ENCODE measurements at places on chromosomes 3 and 15.

DNA sequence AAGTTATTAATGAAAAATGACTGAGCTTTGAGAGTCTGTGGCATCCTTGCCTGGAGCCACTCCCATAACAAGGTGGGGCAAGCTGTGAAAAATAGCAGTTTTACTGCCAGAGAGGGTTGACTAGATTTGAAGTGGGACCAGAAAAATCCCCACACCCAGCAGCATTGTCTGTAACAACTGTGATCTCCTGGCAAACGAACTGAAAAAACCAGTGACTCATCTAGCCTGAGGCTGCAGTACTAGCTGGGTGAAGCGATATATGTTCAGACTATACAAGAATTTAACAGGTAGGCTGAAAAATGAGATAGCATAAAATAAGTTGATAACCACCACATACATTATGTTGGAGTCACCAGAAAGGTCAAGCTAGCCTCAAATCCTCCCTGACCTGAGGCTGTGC is 64.0 kb downstream of the DPH6 start:
- no peak for DNase-seq

DNA sequence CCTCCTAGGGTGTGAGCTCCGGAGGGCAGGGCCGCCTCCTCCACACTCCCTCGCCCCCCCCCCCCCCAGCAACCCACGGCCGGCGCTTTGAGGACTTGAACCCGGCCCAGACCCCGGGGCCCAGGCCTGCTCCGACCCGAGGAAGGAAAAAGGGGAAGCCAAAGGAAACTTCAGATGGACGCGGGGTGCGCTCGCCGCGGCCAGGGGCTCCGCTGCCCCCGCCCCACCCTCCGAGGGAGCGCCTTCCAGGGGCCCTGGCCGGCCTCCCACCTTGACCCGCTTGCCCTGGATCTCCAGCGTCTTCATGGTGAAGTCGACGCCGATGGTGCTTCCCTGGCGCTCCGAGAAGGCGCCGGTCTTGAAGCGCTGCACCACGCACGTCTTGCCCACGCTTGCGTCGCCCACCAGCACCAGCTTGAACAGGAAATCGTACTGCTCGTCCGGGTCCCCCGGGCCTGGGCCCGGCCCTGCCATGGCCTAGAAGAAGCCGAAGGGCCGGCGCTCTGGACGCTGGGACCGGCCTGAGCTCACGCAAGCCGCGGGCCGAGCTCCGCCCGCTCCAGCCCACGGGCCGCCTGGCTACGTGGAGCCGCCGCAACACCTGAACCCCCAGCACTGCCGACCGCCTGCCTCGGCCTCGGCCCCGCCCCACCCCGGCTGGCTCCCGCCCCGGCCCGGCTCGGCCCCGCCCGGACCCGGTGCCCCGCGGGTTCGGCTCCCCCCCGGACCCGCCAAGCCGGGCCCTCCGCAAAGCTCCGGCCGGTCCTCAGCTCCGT is 400 bp downstream of the RAB43 start:
- peak; percentile 15 for DNase-seq

DNA sequence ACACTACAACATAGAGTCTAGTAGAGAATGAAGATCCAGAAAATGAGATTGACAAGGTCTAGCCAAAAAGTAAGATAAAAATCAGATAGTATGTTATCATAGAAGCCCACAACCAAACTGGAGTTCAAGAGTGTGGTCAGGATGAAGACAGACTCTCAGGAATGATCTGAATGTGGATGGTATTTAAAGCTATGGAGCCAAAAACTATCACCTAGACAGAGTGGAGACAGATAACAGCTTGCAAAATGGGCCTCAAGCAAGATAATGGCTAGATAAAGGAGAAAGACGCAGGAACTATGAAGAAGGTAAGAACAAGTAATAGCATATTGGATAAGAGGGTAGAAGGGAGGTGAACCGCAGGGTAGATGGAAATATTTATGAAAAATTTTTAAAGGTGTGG is 35.4 kb downstream of the ZMAT3 start:
- DNase-seq = no peak

- DNase-seq = peak; percentile 27
Measured at GRCh38 chr15:88635318-88635717, 3.5 kb upstream of the ISG20 start.

GRCh38 chr3:44420676-44421075 is 56.8 kb downstream of the ZNF445 start:
- DNase-seq = no peak

DNA sequence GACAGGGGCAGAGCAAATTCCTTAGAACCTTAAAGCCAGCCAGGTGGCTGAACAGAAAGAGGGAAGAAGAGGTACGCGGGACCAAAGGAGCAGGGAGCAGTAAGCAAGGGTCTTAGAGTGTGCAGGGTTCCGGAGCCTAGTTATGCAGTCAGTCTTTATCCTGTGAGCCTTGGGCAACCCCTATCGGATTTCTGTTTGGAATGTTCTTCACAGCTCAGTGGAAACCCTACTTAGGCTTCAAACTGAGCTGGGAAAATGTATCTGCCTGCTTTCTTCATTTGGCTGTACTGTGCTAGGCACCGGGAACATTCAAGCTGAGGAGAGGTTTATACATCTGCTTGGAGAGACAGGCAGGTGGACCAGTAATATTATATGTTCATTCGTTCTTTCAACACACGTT is 37.1 kb downstream of the PSMD6 start:
- DNase-seq = no peak

GRCh38 chr3:120160050-120160449 is 65.8 kb upstream of the GSK3B start:
- no peak for DNase-seq

GRCh38 chr3:141524988-141525387 is 38.2 kb downstream of the RASA2 start:
- DNase-seq = no peak

GRCh38 chr3:141796889-141797781 is 33.9 kb downstream of the GRK7 start:
- peak; percentile 19 for DNase-seq

DNA sequence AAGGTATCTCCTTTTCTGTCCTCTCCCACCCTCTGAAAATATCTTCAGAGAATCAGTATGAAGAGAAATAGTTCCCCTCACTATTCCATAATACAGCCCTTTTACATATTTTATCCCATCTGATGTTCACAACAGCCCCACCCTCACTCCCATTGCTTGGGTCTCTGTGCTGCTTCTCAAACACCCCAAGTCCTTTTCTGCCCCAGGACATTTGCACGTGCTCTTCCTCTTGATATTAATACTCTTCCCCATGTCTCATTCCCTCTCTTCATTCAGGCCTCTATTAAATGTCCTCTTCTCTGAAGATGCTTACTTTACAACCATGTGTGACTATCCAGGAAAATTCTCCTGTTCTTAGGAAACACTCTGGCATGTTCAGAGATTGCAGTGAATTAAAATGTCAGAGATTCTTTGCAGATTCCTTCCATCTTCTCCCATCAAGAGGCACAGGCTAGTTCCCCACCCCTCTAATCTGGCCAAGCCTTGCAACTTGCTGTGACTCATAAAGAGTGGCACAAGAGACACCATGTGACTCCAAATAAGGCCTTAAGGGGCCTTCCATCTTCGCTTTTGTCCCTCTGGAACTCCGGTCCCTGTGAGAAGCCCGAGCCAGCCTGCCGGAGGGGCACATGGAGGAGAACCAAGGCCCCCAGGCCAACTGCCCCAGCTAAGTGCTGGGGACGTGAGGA is 128.5 kb downstream of the CHSY1 start:
- no peak for DNase-seq

DNA sequence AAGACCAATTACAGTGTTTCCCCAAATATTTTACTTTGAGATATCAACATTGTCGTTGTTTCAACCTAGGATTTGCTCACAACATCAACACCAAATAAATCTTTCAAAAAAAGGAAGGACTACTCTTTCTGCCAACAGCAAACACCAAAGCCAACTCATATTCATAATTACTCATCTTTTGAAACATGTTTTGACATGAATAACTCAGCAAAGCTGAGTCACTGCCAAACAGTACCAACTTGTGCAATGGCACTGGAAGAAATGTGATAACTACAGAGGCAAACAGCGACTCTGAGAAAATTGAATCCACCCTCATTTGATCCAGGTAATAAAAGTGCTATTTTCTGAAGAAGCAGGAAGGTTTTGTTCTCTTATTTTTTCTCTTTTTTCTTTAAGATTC is 67.2 kb downstream of the PEX5L start:
- DNase-seq = no peak

GRCh38 chr3:195768414-195768813 is 43.3 kb downstream of the MUC4 start:
- DNase-seq = no peak

- DNase-seq = no peak
Measured at GRCh38 chr3:105759442-105760078, 109.3 kb downstream of the CBLB start.

DNA sequence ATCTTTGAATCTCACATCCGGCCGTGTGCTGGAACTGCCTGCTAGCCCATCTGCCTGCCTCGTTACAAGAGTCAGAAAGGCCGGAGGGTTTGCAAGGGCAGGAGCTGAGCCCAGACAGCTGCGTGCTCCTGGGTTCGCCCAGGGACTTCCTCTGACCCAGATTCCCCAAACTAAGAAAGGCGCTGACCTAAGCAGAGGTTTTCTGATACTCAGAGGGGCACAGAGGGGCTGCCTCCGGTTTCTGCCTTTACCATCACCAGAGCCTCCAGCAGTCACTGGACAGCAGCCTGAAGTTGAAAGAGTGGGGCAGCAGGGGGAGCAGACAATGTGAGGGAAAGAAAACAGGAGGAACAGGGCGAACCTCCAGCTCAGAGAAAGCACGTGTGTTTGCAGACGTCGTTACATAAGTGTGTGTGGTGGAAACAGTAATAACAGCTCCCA is 33.4 kb upstream of the RAD18 start:
- DNase-seq = no peak
